ENCODE measurements at places on chromosomes 5 and 9. TPM values are rescaled to one million over a fixed set of nuclear protein-coding genes. Genes with fewer than 3 reads are reported as not detected.

CCDC127 gene
- total RNA-seq = 5.5 TPM

ZNF474 gene
- total RNA-seq = 0.28 TPM

TSTD2 gene
- 31.1 TPM for total RNA-seq

SLC23A1 gene
- under 0.01 TPM for total RNA-seq
